ENCODE measurements at places on chromosomes 11 and 22.

DNA sequence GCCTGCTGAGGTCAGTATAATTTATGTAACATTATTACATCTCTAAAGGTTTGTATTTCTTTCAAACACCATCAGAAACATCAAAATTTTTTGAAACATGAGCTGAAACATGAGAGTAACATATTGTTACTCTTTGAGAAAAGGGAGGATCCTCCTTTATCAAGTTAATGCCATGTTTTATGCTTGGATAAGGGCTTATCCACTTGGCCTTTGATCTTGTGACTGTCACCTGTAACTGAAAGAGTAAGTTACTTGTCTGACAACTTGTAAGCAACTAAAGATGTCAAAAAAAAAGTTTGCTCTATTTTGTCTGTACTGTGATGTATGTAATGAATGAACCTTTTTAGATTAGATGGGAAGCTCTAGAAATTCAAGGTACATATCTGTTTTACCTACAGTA, 59.6 kb downstream of the FAR1 start:
- no peak for DNase-seq

GRCh38 chr22:46528121-46528610, 9.3 kb downstream of the CELSR1 start:
- DNase-seq = peak; percentile 19

GRCh38 chr22:33519974-33520903, 400.0 kb downstream of the LARGE1 start:
- DNase-seq = no peak

DNA sequence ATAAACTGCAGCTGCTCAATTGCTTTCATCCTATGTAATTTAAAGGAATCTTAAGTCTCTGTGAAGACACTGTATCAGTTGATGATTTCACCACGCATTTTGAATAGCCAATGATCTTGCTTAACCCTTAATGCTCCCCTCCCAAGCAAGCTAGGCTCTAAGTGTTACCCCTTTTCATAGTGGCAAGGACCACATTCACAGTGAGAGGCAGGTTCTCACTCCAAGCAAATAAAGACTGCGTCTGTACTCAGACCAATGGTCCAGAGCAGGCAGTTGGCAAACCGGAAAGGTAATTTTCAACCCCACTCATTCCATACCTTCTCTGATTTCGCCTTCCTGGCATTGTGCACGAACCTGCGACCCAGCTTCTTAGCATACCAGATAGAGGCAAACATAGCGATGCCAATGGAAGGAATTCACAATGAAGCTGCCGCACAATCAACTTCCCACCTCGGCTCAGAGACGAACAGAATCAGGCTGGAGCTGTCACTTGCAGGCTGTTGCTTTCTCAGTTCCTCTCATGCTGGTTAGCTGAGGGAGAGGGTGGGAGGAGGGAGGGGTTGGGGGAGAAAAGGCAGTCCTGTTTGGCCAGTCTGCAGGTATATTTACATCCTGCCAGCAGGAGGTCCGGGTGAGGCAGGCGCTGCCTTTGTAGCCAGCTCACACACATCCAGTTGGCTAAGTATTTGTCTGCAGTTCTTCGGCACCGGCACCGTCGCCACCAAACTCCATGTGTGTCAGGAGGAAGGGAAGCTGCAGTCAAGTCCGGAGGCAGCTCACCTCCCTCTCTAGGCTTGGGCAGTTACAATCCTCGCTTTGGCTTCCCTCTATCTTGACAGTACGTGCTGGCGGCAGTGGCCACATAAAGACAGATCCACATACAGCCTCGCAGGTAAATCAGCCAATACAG, 1151.2 kb upstream of the CCDC90B start:
- peak; percentile 4 for DNase-seq

- no peak for DNase-seq
Measured at GRCh38 chr22:39021552-39022250, 774 bp downstream of the APOBEC3D start.

DNA sequence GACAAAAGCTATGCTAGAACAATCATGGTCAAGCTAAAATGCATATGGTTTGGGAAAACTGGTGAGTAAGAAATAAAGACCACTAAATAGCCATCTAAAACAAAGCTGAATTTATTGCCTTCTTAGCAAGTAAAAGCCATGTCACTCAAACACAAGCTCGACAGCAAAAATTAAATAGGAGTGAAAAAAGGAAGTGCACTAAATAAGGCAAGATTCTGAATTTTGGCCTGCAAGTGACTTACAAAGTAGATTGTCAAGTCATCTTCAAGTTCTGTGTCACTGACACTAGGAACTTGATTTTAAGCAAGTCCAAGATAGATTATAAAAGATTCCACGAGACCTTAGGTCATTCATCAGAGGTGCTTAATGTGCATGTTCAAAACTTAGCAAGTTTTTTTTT, 27.4 kb downstream of the TUG1 start:
- DNase-seq = no peak

DNA sequence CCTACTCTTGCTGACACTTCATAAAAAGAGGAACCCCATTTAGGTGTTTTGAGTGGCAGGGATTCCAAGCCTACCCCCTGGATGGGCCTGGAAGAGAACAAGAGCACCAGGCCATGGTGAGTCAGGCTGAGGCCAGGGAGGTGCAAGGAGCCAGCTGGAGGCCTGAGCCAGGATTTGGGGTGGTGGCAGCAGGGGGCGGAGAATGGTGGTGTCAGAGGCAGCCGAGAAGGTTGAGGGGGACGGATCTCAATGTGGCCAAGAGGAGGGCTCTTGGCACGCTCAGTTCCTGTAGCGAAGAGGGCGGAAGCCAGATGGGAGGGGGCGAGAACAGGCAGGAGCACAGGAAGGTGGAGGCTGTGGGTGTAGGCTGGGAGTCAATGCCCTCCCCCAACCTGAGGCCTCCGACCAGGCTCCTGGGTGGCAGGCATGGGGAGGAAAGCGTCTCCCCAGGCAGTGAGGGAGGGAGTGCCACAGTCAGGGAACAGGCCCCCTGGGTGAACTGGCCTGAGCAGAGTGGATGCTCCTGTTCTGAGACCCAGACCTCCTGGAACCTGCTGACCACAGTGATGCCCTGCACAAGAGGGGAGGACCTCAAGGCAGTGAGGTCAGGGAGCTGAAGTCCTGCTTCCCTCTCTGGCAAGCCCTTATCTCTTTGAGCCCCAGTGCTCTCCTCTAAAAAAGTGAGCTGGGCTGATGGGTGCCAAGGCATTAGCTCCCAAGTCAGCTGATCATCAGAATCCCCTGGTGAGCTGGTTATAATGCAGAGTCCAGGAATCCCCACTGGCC, 13.9 kb downstream of the RTN4RL2 start:
- DNase-seq = no peak

DNA sequence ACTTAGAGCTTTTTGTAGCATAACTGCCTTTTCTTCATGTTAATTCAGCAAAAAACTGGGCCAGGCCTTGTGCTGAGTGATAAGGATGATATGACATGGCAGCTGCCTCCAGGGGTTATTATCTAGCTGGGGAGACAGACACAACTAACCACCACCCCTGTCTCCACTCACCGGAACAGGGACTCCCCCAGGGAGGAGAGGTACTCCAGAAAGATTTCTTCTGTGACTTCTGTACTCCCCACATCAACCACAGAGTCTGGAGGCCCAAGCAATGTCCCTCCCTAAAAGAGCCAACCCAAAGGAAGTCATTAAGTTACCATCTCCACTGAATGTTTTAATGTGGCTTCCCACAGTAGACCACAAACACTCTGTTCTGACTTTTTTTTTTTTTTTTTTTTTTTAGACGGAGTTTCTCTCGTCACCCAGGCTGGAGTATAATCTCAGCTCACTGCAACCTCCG, 14.3 kb upstream of the PMM1 start:
- no peak for DNase-seq

DNA sequence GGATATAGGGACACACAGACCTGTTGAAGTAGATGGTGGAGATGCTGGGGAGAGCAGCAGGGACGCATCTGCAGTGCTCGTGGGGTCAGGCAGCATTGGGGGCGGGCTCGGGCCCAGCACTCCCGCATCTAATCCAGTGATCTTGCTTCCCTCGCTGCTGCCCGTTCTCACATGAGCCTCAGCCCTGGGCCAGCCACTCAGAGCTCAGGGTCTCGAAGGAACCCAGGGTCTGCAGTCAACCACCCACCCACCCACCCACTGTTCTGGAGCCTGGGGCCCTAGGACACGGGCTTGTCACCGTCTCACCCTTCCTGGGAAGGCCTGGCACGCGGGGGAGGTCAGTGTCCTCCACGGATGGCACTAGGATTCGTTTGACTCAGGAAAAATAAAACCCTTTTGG, 406.0 kb downstream of the TBC1D22A start:
- DNase-seq = no peak

DNA sequence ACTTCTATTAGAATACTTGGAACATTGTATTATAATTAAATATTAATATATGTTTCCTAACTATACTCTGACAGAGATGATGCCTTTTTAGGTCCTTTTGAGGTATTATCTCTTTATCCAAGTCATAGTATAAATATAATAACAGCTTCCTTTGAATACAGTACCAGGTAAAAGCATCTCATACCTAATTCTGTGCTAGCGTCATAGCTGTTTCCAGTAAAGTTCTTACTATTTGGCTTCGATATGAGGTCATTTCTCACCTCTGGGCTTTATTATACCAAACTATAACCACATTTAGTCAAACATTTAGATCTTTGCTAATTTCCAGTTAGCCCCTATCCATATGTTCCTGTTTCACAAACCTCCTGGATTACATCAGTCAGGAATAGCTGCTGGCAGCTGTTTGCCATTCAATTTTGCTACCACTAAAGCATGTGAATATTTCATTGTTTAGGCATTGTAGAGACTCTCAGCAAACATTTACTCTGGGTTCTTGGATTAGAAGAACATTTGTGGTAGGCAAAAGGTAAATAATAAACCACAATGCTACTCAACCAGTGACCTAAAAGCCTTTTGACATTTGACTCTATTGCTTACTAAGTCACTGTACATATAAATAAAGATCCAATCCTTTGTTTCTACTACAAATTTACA, 255.1 kb downstream of the TTC28 start:
- no peak for DNase-seq

GRCh38 chr11:46001448-46001914, 79.0 kb downstream of the LARGE2 start:
- DNase-seq = peak; percentile 33

GRCh38 chr11:96065379-96065778, 141.5 kb upstream of the MTMR2 start:
- DNase-seq = no peak

GRCh38 chr11:102266099-102266498, 51.2 kb upstream of the BIRC3 start:
- DNase-seq = no peak

- no peak for DNase-seq
Measured at GRCh38 chr11:47572715-47573255, 6.0 kb downstream of the KBTBD4 start.

DNA sequence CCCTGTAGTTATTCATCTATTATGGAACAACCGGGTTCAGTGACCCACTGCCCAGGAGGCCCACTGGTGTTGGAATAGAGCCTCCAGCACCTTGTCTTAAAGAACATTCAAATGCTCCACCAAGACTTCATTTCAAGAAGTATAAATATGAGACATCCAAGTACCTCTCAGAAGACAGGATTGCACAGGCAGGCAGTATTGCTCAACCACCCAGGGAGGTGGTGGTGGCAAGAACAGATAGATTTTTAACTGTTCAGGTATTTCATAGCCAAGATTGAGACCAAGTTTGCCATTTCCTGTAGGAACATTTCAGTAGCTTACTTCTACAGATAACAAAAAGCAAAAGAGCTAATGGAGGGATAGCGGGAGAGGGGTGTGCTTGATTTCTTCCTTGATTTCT, 78.7 kb downstream of the COMMD9 start:
- DNase-seq = no peak

DNA sequence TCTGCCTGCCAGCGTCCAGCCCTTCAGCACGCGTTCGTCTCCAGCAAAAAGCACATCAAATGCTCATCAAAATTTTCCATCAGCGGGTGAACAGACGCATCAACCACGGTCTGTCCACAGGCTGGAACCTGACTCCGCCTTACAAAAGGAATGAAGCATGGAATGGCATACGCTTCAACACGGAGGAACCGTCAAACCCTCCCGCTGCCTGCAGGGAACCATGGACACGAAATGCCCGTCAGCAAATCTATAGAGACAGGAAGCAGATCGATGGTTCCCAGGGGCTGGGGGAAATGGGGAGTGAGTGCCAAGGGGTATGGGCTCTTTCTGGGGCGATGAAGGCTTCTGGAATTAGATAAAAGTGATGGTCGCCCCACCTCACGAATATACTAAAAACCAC, 16.2 kb downstream of the TSSC4 start:
- no peak for DNase-seq

GRCh38 chr11:28146123-28146751, 38.0 kb downstream of the METTL15 start:
- peak; percentile 83 for DNase-seq

DNA sequence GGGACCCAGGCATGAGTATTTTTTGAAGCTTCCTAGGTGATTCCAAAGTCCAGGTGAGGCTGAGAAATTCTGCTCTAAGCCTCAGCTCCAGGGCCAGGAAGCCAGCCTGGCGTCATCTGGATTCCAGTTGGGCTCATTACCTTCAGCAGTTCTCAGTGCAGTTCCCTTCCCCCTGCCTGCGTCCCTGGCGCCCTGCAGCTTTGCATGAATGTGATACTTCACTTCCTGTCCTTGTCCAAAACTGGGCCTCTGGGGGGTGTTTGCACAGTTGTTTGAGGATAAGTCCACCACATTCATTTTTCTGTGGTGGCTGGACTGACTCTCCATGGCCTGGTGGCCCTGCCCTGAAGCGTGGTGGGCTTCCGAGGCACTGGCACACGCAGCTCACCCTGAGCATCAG, 98.1 kb downstream of the TENM4 start:
- no peak for DNase-seq

- DNase-seq = peak; percentile 1
Measured at GRCh38 chr22:44956840-44957767, 52.7 kb downstream of the PHF21B start.

- no peak for DNase-seq
Measured at GRCh38 chr11:10777806-10778205, 26.8 kb downstream of the CTR9 start.

DNA sequence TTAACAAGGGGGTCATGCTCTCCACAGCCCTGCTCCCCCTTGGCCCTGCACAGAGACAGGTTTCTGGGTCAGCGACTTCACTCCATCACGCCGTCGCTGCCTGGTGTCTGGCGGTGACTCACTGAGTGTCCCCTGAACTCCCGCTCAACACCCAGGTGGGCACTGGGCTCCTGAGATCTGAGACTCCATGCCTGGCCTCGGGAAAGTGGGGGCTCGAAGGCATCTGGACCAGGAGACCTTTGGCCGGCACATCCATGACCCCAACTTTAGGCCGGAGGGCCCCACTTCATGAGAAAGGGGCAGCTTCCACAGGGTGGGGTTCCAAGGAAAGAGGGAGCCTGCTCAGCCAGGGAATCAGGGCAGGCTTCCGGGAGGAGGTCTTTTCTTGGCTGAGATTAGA, 79.3 kb upstream of the PRR5 start:
- no peak for DNase-seq
